ENCODE measurements at places on chromosomes 2 and 18. TPM values are rescaled to one million over a fixed set of nuclear protein-coding genes. Genes with fewer than 3 reads are reported as not detected.

The OSBPL1A gene
- total RNA-seq, result 47.6 TPM

The GRHL1 gene
- total RNA-seq, result 2.0 TPM

The GAREM1 gene
- 11.0 TPM for total RNA-seq

The DYSF gene
- 2.4 TPM for total RNA-seq

The IL37 gene
- not detected for total RNA-seq

The C2orf78 gene
- total RNA-seq, result not detected

The MDH1B gene
- 2.0 TPM for total RNA-seq

The FOXD4L1 gene
- 0.52 TPM for total RNA-seq

The ELOA2 gene
- not detected for total RNA-seq

The PRKAG3 gene
- not detected for total RNA-seq

The NGEF gene
- total RNA-seq, result 0.96 TPM

The ALPI gene
- total RNA-seq, result not detected

The FTCDNL1 gene
- total RNA-seq, result 1.6 TPM

The LYG2 gene
- not detected for total RNA-seq

The EPB41L3 gene
- total RNA-seq, result 13.1 TPM

The PROM2 gene
- total RNA-seq, result 2.7 TPM

The KRTCAP3 gene
- total RNA-seq, result 6.9 TPM

The RAB27B gene
- total RNA-seq, result 0.44 TPM

The ZNF521 gene
- 86.1 TPM for total RNA-seq

The ANKRD29 gene
- total RNA-seq, result 0.61 TPM

The KIF3C gene
- 56.2 TPM for total RNA-seq

The CXCR1 gene
- not detected for total RNA-seq

The NOSTRIN gene
- total RNA-seq, result not detected

The CCDC68 gene
- total RNA-seq, result not detected

The UGT1A4 gene
- not detected for total RNA-seq

The TANC1 gene
- total RNA-seq, result 13.2 TPM

The ARHGAP25 gene
- 3.0 TPM for total RNA-seq

The MZT2A gene
- total RNA-seq, result 114 TPM

The CCDC121 gene
- 6.0 TPM for total RNA-seq

The CBLN2 gene
- total RNA-seq, result 0.58 TPM

The ING5 gene
- 61.9 TPM for total RNA-seq

The CPLX4 gene
- not detected for total RNA-seq

The DTNB gene
- 28.9 TPM for total RNA-seq

The ZNF892 gene
- 20.2 TPM for total RNA-seq

The WDR33 gene
- 80.5 TPM for total RNA-seq

Data from neural crest cell (in vitro differentiated cells).